ENCODE measurements at places on chromosomes 1 and 21. TPM values are rescaled to one million over a fixed set of nuclear protein-coding genes. Genes with fewer than 3 reads are reported as not detected.

The ACP6 gene
- 21.8 TPM for total RNA-seq

The MSH4 gene
- total RNA-seq = 0.56 TPM

DNA sequence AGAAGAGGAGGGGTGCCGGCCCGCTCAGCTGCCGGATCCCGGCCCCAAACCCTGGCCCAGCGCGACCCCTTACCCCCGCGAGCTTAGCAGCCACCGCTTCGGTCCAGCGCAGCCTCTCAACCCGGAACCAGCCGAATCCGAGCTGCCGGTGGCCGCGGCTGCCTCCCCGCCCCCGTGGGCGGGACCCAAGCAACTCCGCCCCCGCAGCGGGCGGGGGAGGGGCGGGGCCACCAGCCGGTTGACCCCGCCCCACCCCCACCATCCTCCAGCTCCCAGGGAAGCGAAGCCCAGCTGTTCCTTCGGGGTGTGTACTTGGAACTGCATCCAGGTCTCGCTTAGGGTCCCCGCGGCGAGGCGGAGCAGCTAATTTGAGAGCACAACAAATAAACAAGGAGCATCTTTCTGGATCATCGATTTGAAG is at the start of gene TRIM62:
TRIM62 (minus strand) TSS at position 123 of the 421 bp plus-strand sequence. CDS start 611 bp downstream, outside the sequence.
- DNase-seq = peak; percentile 66

DNA sequence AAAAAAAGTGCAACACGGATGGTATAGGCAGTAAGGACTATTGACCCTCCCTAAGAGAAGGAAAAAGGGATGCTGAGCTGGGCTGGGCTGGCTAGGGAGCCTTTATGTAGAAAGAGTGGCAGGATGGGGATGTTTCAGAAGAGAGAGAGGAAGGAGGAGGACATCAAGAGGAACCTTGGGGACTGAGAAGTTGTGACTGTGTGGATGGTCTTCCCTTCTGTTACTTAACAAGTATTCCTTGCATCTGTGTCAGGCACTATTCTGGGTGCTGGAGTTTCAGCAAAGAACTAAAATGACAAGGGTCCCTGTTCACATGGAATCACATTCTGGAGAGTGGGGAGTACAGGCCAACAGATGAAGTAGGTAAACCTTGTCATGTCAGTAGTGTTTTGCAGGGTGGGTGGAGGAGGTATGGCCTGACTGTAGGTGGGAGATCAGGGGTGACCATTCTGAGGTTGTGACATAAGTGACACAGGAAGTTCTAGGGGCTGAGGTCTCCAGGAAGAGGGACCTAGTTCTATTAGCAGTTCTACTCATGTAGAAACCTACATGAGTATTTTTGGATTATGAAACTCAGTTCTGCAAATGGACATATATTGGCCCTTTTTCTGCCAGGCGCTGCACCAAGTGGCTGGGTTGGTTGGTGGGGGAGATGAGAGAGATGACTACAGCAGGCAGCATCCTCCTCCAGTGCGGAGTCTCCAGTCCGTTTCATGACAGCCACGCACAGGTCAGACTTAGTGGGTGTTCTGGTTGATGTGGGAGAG is 53.8 kb downstream of the PRDM2 start:
- no peak for DNase-seq

- DNase-seq = no peak
These were observed 1.4 kb upstream of the SPATA1 start for GRCh38 chr1:84504580-84505492.

The GSTM1 gene
- total RNA-seq = 45.9 TPM

The PKLR gene
- total RNA-seq = not detected
